ENCODE measurements at places on chromosomes 1 and 21. TPM values are rescaled to one million over a fixed set of nuclear protein-coding genes. Genes with fewer than 3 reads are reported as not detected.

The TNFRSF14 gene
- 28.2 TPM for polyA plus RNA-seq

- H3K27ac ChIP-seq, result no peak overlapping the region
- H3K4me3 ChIP-seq, result no peak overlapping the region
- H3K27me3 ChIP-seq, result no peaks in the 10 kb centered on the region
- DNase-seq, result no peak
Observed at GRCh38 chr21:15853126-15853525, 123.3 kb downstream of the USP25 start.

- peaks cover 55% of the 10 kb centered on the region for H3K4me1 ChIP-seq
- no peaks in the 10 kb centered on the region for H3K27me3 ChIP-seq
- DNase-seq, result no peak
- H3K4me3 ChIP-seq, result no peak overlapping the region
Observed at GRCh38 chr1:35884934-35885333, 1.9 kb downstream of the AGO1 start.

- no peak for DNase-seq
- no peaks in the 10 kb centered on the region for H3K4me1 ChIP-seq
- no peaks in the 10 kb centered on the region for H3K27me3 ChIP-seq
- no peaks in the 10 kb centered on the region for H3K36me3 ChIP-seq
Observed at GRCh38 chr1:66035616-66036245, 243.0 kb downstream of the PDE4B start.

GRCh38 chr1:56958526-56958925 is 7.3 kb downstream of the C8B start:
- no peak overlapping the region for H3K4me3 ChIP-seq
- H3K27ac ChIP-seq, result no peak overlapping the region
- no peak for DNase-seq

The EFNA3 gene
- 3.5 TPM for polyA plus RNA-seq

The NTRK1 gene
- polyA plus RNA-seq, result not detected

- H3K27ac ChIP-seq, result peak overlapping the region; percentile 57
- no peak for DNase-seq
- no peaks in the 10 kb centered on the region for H3K27me3 ChIP-seq
- H3K4me3 ChIP-seq, result no peak overlapping the region
- H3K36me3 ChIP-seq, result no peaks in the 10 kb centered on the region
- H3K4me1 ChIP-seq, result peaks cover 85% of the 10 kb centered on the region
Observed at GRCh38 chr1:111660204-111661150, 40.9 kb downstream of the RAP1A start.
